ENCODE measurements at places on chromosomes 5 and 9.

DNA sequence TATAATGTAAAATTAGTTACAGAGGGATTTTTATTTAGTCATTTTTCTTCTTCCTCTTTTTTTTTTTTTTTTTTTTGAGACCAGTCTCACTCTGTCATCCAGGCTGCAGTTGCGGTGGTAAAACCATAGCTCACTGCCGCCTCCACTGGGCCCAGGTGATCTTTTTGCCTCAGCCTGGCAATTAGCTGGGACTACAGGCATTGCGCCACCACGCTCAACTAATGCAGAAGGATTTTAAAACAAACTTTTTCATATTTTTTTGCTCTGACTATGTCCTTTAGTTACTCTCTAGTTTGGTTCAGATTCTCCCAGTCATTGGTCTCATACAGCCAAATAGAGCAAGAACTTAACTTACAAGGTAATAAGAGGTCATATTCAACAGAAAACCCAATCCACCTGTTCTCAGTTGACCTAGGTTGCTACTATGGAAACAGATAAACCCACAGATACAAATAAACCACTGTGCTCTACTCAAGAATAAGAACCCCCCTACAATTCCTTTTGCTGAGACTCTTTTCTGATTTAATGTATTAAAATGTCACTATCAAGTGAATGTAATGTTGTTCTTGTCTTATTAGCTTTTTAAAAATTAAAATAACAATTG lies 50.1 kb upstream of the TTC39B start:
- no peak for DNase-seq

GRCh38 chr5:83922699-83923098 lies 202.0 kb upstream of the HAPLN1 start:
- no peak for DNase-seq

DNA sequence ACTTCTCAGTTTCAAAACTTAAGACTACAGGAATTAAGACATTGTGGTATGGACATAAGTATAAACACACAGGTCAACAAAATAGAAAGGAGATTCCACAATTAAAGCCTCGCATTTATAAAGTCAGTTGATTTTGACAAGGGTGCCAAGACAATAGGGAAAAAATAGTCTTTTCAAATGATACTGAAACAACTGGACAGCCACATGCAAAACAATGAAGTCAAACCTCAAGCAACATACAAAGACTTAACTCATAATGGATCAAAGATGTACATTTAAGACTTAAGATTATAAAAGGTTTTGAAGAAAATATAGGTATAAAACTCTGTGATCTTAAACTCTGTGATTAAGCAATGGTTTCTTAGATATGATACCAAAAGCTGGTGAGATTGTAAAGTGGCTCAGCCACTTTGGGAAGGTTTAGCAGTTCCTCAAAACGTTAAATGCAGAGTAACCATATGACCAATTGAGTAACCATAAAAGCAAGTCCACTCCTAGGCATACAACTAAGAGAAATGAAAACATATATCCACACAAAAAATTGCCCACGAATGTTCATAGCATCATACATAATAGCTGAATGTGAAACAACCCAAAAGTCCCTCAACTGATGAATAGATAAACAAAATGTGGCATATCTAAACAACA lies 22.0 kb downstream of the HINT1 start:
- DNase-seq = no peak

- DNase-seq = no peak
These were observed 11.2 kb downstream of the LIX1 start for GRCh38 chr5:97131139-97131710.

DNA sequence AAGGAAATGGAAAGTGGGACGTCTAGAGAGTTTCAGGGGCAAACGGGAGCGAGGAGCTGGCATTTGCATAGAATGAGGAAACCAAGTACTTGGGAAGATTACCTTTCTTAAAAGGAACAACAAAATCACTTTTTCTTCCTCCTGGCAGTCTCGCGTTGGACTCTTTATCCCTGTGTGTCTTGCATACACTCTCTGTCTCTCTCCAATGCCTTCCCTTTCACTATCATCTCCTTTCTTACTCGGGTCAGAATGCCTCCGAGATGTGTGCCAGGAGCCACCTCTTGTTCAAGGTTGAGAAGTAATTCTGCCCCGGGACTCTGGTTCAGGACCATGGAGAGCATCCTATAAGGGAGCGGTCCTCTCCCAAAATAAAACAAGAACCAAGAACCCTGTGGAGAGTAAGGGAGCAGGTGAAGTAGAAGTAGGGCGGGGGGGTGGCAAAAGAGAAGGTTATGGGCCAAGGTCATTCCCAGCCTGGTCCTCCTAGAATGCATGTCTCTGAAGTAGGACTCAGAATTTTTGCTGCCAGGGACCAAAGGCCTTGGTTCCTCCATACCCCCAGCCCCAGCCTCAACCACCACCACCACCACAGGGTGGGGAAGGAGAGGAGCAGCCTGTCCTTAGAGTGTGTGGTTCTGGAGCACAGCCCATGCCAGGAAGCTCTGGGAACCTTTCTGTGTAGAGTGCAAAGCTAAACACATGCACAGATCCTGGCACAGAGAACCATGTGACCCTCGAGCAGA lies 72.1 kb upstream of the ARAP3 start:
- no peak for DNase-seq

- no peak for DNase-seq
These were observed 128.2 kb upstream of the RASEF start for GRCh38 chr9:83191154-83191553.

DNA sequence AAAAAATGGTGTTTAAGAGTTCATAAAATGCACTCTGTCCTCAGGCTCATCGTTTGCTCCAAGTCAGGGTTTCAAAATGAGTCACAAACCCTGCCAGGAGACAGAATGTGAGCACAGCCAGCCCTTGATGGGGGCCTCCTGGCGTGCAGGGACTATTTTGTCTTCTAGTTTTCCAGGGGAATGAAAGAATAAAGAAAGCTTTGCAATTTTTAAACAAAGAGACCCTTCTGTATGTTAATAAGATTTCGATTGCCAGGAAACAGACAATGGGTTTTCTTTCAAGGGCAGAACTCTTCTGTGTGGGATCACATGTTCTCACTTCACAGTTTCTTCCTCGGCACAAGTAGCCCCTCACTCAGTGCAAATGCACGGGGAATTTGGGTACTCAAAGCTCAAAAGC lies 121.4 kb upstream of the C6 start:
- no peak for DNase-seq

GRCh38 chr5:109779036-109779735 lies 89.5 kb downstream of the MAN2A1 start:
- DNase-seq = no peak

DNA sequence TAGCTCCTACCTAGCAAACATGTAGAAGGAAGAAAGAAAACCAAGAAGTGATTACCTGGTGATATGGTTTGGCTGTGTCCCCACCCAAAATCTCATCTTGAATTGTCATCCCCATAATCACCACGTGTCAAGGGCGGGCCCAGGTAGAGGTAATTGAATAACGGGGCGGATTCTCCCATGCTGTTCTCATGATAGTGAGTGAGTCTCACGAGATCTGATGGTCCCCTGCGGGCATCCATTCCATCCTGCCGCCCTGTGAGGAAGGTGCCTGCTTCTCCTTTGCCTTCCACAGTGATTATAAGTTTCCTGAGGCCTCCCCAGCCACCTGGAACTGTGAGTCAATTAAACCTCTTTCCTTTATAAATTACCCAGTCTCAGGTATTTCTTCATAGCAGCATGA lies 27.4 kb upstream of the ANKRD34B start:
- no peak for DNase-seq

GRCh38 chr5:171660434-171660833 lies 125.2 kb upstream of the SMIM23 start:
- DNase-seq = no peak

DNA sequence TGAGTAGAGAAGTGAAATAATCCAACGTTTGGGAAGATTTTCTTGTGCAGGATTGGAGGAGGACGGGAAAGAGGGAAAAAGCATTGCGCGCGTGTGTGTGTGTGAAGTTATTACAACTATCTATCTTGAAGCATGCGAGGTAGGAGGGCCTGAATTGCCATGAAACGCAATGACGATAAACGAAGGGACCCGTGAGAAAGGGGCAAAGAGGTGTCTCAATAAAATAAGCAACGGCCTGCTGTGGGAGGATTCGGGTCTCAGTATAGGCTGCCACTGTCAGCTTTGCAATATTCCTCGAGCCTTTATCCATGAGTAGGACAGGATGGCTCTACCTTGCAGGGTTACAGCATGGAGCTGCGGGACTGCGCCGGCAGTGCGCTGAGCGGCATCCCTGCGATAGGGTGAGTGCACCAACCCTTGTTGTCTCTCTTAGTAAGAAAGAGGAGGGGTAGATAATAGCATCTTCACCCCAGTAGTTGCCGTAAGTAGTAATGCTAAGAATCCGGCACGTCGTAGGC lies 631 bp upstream of the RCL1 start:
- DNase-seq = no peak

- no peak for DNase-seq
These were observed 5.1 kb upstream of the RALGDS start for GRCh38 chr9:133125941-133126696.

- no peak for DNase-seq
These were observed 7.3 kb downstream of the ISCA1 start for GRCh38 chr9:86274821-86275643.

GRCh38 chr5:37751227-37751626 lies 88.6 kb downstream of the GDNF start:
- DNase-seq = no peak

DNA sequence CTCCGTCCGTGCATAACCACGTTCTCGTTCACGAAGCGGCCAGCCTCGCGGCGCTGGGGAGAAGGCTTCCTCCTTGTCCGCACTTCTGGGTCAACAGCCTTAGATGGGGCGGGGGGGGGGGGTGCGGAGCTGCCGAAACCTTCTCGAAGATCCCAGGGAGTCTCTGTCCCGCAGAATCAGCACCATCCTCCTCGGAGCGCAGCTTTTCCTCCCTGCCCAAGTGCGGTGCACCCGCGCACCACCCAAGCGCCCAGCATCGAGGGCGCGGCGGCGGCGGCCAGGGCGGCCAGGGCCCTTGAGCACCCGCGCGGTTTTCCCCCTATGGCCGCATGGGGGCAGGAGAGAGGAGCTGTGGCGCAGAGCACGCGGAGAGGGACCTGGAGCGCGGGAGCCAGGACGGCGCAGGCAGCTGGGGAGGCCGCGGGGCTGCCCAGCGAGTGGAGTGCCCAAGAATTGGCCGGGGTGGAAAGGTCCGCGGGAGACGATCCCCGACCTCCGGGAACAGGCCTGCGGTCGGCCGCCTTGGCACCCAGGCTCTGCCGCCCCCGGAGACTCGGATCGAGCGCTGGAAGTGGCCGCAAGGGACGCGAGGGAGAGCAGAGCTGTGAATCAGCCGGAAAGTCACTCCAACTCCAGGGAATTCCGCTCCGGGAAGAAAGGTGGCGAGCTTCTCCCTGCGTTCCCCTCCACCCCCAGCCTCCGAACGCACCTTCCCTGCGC lies 43.1 kb downstream of the TMEM174 start:
- peak; percentile 35 for DNase-seq

- no peak for DNase-seq
These were observed 38.0 kb downstream of the NIPAL4 start for GRCh38 chr5:157497875-157498611.

GRCh38 chr9:88733651-88734421 lies 198.9 kb downstream of the NXNL2 start:
- peak; percentile 87 for DNase-seq

- DNase-seq = no peak
These were observed 55.2 kb downstream of the RIC1 start for GRCh38 chr9:5684101-5684500.

DNA sequence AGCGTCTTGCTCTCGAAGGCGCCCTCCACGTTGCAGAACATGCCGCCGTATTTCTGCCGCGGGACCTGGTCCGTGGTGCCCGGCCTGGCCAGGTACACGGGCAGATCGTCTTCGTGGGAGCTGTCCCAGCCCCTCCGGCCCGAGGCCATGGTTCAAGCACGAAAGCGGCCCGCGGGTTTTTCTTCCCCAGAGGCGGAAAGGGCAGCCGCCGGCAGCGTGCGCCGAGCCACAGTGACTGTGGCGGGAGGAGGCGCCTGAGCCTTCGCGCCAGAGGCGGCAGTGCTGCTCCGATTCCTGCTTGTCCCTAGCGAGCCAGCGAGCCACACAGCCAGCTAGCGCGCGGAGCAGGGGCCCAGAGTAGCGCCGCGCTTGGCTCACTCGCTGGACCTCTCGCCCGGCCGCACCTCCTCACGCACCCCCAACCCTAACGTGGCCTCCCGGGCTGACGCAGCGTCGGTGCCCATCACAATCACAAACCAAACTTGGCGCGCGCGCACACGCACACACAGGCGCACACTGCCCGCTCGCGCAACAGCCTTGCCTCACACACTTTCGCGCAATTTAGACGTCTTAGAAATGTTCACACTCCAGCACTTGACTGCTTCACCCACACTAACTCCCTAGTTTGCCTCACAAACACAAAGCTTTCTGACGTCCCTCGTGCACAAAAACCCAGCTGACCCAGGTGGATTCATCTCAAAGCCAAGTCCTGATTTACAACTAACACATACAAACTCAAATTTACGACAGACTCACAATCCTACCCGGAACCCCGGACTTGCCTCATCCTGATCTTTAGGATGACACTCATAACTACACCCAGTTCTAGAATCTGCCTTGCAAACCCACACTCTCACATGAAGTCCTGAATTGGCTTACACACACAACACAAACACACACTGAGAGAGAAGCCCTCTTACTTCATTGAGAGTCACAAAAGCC lies at the start of gene DPYSL3:
TSS of gene DPYSL3 (minus strand) at position 359 of the 942 bp plus-strand sequence. CDS start at position 149, 210 bp downstream.
- DNase-seq = peak; percentile 64

DNA sequence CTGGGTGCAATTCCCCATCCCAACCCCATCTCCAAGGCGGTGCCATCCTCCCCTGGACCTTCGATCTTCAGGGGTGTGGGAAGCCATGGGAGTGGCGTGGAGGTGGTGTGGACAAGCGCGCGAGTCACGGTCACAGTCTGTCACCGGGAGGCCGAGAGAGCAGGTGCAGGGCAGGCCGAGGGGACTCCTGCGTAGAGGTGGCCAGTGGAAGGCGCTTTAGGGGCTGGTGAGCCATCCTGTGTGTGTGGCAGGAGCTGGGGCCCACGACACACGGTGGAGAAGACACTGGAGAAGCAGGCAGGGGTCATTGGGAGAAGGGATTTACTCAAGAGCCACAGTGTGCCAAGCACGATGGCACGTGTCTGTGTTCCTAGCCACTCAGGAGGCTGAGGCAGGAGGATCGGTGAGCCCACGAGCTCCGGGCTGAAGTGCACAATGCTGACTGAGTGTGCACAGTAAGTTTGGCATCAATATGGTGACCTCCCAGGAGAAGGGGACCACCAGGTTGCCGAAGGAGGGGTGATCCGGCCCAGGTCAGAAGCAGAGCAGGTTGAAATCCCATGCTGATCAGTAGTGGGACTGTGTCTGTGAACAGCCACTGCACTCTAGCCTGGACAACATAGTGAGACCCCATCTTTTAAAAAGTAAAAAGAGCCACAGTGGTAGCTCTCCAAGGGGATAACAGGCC lies 145.1 kb upstream of the PHYKPL start:
- no peak for DNase-seq

DNA sequence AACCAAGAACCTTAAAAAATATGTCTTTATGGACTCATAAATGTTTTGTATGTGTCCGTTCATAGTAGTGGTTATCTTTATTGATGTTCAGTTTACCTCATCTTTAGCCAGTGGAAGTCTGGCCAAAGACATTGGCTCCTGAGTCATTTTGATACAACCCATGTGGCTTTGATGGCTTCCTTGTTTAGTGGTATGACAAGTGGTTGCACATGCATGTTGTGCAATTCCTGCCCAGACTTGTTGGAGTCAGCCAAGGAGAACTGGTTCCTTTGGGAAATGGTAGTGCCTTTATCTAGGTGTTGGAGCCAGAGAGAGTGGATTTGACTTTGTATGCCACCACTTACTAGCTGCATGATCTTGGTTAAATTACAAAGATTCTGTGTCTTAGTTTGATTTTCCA lies 94.3 kb downstream of the RPS23 start:
- no peak for DNase-seq

Measured in fibroblast of the conjunctiva (primary cell).